ENCODE measurements at places on chromosomes 11 and 22. TPM values are rescaled to one million over a fixed set of nuclear protein-coding genes. Genes with fewer than 3 reads are reported as not detected.

DNA sequence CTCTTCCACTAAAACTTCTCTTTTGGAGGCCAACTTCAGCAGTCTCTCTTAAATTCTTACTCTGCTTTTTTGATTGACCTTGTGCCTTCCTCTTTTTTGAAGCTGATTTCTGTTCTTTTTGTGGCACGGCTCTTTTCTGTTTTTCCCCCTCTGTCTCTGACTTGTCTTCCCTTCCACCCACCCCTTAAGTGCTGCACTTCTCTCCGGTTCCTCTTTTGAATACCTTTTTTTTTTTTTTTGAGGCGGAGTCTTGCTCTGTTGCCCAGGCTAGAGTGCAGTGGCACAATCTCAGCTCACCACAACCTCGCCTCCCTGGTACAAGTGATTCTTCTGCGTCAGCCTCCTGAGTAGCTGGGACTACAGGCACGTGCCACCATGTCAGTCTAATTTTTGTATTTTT, 211.9 kb downstream of the BLID start:
- DNase-seq, result no peak

DNA sequence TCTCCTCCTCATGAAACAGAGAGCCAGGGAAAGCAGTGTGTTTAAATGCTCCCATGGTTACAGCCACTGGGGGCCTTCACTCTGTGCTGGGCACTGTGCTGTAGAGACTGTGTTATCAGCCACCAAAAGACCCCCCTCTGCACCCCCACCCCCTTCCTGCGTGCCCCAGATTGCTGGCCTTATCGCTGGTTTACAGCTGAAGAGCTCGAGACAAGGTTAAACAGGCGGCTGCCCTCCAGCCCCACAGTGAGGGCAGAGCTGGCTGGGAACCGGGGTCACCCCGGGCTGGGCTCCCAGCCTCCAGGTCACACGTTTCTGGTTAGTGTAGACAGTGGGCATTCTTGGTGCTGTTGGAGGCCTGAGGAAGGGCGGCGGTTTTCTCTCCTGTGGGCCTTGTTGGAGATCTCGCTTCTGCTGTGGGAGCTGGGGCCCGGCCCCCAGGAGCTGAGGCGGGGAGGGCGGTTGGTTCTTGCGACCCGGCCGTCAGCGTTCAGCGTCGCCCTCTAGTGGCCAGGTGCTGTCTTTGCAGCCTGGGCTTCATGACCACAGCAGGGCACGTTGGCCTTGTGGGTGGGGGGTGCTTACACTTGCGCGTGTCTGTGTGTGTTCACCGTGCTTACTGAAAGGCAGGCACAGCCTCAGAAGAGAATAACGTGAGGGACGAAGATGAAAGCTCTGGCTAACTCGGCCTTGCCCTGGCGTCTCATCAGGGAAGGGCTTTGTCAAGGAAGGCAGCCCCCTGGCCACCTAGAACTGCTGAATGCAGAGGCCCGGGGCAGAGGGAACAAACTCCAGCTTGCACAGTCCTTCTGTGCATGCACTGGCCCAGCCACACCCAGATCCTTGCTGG, 40.8 kb downstream of the TBC1D22A start:
- DNase-seq, result peak; percentile 26

The MMP3 gene
- not detected for total RNA-seq

DNA sequence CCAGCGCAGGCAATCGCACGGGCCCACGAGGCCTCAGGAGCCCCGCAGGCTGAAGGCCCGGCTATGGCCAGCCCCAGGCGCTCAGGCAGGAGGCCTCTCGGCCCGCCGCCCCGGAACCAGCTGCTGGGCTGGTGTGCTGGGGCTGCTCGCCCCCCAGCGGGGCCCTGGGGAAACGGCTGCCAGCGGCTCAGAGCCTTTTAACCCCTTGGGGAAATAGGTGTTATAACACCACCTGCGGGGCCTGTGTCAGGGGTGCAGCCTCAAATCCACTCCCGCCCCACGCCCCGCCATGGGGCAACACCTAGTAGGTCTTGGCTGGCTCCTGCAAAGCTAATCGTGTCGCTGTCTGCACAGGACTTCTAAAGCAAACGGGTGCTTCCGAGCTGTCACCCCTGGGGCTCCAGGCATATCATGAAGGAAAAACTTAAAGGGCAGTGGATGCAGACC, 237.4 kb downstream of the TTC28 start:
- no peak for DNase-seq

- DNase-seq, result no peak
These were observed 33.2 kb downstream of the ZNF195 start for GRCh38 chr11:3345736-3346135.
